Natural killer cell (primary cell): ENCODE measurements at places on chromosomes 6 and 20.

DNA sequence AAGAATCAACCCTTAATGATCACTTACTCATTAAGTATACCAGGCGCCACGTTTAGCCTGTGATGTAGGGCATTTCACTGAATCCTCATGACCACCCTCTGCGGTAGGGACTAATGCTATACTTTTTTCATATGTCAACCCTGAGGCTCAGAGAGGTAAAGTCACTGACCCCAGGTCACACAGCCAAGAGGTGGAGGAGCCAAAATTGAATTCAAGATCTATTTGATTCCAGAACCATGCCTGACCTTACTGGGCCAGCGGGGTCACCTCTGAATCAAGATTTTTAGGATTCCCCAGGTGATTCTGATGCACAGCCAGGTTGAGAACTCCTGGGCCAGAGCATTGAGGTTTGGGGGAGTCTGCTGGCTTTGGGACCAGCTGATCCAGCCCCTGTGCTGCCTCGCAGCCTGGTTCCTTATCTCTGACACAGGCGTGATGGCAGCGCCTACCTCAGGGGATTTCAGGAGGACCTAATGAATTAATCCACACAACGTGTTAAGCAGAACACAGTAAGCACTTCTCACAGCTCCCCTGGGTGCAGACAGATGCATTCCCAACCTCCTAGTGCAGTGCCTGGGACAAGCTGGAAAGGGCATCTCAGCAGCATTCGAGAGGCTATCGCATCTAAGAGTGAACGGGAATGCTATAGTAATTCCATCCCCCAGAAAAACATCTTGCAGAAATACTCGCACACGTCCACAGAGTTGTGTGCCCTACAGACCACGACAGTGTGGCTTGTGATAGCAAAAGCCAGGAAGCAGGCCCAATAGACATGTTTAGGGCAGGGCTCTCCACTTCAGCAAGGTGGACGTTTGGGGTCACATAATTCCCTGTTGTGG is 101.4 kb upstream of the PTPN1 start:
- no peak for DNase-seq

- DNase-seq, result no peak
These were observed 116.2 kb downstream of the GFRAL start for GRCh38 chr6:55443238-55444134.

DNA sequence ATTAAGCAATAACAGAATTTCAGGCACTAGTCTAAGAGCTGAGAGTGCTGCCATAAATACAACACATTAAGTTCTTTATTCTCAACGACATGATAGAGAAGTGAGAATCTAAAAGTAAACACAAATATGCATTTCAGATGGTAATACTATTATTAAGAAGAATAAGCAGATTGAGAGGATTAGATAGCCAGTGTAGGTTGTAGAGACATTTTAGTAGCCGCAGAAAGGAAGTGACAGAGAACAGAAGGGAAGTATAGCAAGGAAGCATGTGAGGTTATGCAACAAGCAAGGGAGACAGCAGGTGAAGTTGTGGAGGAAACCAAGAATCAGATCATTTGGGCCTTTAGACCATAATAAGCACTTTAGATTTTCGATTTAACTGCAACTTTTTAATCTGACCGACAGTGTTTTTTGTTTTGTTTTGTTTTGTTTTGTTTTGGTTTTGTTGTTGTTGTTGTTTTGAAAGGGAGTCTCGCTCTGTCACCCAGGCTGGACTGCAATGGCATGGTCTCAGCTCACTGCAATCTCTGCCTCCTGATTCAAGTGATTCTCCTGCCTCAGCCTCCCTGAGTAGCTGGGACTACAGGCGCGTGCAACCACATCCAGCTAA is 737.0 kb upstream of the ADGRB3 start:
- DNase-seq, result no peak

DNA sequence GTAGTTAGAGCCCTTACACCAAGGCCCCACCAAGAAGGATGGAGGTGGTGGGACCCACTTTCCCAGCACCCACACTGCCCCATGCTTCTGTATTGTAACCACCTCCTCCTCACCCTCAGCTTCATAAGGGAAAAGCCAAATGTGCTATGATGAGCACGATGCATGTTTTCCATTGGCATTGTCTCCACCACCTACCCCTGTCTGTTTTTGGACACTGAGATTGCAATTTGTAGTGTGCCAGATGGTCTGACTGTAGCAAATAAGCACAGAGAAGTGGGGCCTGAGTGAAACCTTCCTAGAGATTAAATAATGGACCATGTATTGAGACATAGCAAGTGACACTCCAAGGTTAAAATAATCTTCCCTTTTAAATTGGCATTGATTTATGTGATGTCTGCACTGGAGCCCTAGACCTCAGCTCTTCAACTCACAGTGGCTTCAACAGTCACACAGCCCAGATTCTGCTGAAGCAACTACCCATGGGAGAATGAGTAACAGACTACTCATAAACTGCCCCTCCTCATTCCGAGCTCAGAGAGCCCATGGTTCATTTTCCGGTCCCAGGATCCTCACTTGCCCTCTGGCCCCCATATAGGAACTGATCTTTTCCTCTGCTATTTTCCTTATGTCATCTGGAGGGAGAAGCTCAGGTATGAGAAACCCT is 177.9 kb downstream of the COL9A1 start:
- DNase-seq, result no peak

- DNase-seq, result no peak
These were observed 5.3 kb downstream of the NHLRC1 start for GRCh38 chr6:18117136-18117535.

DNA sequence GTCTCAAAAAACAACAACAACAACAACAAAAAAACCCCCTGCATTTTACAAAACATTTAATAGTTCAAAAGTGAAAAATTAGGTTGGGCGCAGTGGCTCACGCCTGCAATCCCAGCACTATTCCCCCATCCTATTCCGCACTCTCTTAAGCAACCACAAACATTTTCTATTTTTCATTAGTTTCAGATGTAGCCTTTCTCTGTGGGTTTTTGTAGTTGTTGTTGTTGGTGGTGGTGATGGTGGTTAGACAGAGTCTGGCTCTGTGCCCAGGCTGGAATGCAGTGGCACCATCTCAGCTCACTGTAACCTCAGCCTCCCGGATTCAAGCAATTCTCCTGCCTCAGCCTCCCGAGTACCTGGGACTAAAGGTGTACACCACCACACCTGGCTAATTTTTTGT is 6.4 kb upstream of the GMNN start:
- DNase-seq, result no peak

DNA sequence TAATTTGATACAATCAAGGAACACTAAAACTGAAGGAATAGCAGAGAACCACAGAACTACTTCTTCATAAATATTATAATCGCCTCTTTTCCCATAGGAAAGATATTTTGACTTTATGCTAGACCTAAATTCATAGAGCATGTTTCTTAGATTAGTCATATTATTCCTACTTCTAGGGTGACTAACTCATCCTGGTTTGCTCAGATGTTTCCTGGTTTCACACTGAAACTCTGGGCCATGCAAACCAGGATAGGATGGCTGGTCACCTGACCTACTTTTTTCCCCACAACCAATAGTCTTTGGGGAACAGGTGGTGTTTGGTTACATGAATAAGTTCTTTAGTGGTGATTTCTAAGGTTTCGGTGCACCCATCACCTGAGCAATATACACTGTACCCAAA is 42.8 kb downstream of the MMS22L start:
- no peak for DNase-seq
